Esophagus squamous epithelium (tissue), 5 donors: ENCODE measurements at places on chromosomes 7 and 10. TPM values are rescaled to one million over a fixed set of nuclear protein-coding genes. Genes with fewer than 3 reads are reported as not detected.

Gene CTNNA3
- total RNA-seq = 1.9 TPM

- no peaks in the 10 kb centered on the region for H3K36me3 ChIP-seq
- no peaks in the 10 kb centered on the region for H3K4me1 ChIP-seq
- H3K27me3 ChIP-seq = no peaks in the 10 kb centered on the region
- DNase-seq = no peak
- no peak overlapping the region for H3K4me3 ChIP-seq
Measured at GRCh38 chr10:27065084-27065483, 35.2 kb downstream of the ANKRD26 start.

GRCh38 chr10:37856881-37857286 lies 526 bp downstream of the ZNF248 start:
- H3K4me1 ChIP-seq = peaks cover 5% of the 10 kb centered on the region
- peak overlapping the region; percentile 92 for H3K4me3 ChIP-seq
- H3K27ac ChIP-seq = peak overlapping the region; percentile 99
- DNase-seq = no peak

Gene ARHGEF5
- total RNA-seq = 59.3 TPM

- H3K4me3 ChIP-seq = no peak overlapping the region
- H3K36me3 ChIP-seq = no peaks in the 10 kb centered on the region
- peaks cover 11% of the 10 kb centered on the region for H3K27me3 ChIP-seq
- H3K27ac ChIP-seq = no peak overlapping the region
Measured at GRCh38 chr7:107833684-107834106, 30.7 kb upstream of the SLC26A3 start.

Gene DEPP1
- total RNA-seq = 48.9 TPM

DNA sequence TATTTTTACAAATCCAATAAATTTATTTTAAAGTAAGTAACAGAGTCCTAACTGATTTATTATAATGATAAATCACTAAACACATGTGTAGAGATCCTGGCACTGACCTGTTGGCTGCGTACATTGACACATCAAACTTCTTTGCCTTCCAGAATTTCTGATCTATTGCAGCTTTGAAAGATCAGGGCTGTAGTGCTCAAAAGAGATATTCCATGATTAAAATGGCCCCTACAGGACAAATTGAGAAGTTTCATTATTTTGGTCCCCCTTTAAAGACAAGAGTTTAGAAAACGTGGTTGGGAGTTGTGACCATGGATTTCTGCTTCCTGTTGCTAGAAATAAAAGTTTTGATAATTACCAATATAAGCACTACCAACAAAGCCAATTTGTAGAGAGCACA lies 87.7 kb upstream of the PDK4 start:
- peaks cover 4% of the 10 kb centered on the region for H3K4me1 ChIP-seq
- no peak for DNase-seq
- no peak overlapping the region for H3K27ac ChIP-seq
- no peaks in the 10 kb centered on the region for H3K27me3 ChIP-seq

DNA sequence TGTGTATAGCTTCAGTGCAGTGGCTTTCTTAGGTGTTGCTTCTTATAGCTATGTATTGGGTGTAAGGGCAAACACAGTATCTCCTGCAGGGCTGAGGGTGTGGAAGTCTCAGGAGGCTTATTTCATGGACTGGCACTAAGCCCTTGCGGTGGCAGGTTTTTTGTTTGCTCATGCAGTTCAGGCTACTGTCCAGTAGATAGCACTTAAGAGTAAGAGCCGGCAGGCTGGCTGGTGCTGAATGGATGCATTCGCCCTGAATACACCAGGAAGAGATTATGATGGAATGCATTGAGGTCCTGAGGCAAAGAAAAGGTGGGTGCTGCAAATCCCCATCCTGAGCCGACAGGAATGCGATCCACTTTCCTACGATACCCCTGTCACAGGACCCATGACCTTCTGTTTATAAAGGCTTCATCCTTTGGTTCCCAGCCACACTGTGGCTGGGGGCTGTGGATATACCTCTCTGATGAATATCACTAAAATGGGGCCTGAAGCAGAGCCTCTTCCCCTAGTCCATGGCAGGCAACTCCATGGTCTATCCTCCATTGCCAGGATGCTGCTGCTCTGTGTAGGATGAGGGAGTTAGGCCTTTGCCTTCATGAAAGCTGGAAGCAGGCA lies 44.9 kb downstream of the ANXA8 start:
- no peaks in the 10 kb centered on the region for H3K27me3 ChIP-seq
- H3K4me1 ChIP-seq = peaks cover 18% of the 10 kb centered on the region
- H3K36me3 ChIP-seq = no peaks in the 10 kb centered on the region

Gene DLD
- total RNA-seq = 48.6 TPM

Gene SAMD9
- total RNA-seq = 52.3 TPM

- H3K4me1 ChIP-seq = no peaks in the 10 kb centered on the region
- no peak overlapping the region for H3K27ac ChIP-seq
- no peak overlapping the region for H3K4me3 ChIP-seq
- no peak for DNase-seq
Measured at GRCh38 chr10:52871191-52871843, 98.7 kb upstream of the MBL2 start.

Gene LRRN3
- total RNA-seq = not detected

Gene PAPSS2
- total RNA-seq = 10.6 TPM

Gene URGCP
- total RNA-seq = 21.6 TPM

DNA sequence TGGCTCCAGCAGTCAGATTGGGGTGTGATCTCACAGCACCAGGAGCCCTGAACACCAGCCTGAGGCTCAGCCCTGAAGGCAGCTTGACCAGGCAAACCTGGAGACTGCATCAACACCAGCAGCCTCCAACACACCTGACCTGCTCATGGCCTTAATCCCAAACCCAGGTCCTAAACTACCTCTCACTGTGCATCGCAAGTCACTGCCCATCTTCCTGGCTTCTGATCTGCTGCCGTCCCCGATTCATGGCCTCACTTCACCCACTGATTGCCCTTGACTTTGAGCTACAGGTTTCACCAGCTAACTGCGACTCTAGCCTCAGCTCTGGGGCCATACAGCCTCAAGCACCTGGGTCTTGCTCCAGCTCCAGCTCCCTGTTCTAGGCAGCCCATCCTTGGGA lies 49.1 kb downstream of the PARP12 start:
- H3K27me3 ChIP-seq = no peaks in the 10 kb centered on the region
- no peaks in the 10 kb centered on the region for H3K36me3 ChIP-seq
- H3K27ac ChIP-seq = no peak overlapping the region
- no peak for DNase-seq
- no peak overlapping the region for H3K4me3 ChIP-seq

DNA sequence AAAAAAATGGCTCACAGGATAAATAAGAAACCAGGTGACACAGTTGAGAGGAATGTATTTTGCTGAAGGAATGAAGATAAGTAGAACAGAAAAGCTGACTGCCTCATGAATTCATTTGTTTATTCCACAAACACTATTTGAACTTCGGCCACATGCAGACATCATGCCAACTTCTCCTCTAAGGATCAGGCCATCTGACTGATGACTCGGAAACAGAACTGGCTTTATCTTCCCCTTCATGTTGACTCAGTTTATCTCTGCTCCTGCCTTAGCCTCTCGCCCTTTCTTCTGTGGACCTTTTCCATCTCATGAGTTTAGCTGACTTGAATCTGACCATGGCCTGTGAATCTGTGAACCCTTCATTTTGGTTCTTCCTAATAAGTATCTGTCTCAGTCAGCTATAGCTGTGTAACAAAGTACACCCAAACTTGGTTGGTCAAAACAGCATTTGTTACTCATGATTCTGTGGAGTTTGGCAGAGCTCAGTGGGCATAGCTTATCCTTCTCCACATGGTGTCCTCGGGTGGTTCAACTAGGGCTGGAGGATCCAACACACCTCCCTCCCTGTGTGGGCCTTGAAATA lies 44.0 kb upstream of the GRID1 start:
- H3K4me1 ChIP-seq = peaks cover 13% of the 10 kb centered on the region
- DNase-seq = no peak
- no peak overlapping the region for H3K4me3 ChIP-seq
- peak overlapping the region; percentile 56 for H3K27ac ChIP-seq
- no peaks in the 10 kb centered on the region for H3K36me3 ChIP-seq
- no peaks in the 10 kb centered on the region for H3K27me3 ChIP-seq

Gene TRPV5
- not detected for total RNA-seq

GRCh38 chr10:103123282-103124024 lies 69.6 kb downstream of the NT5C2 start:
- H3K27me3 ChIP-seq = no peaks in the 10 kb centered on the region
- H3K27ac ChIP-seq = no peak overlapping the region

GRCh38 chr10:77641788-77642397 lies 4.3 kb upstream of the KCNMA1 start:
- H3K4me1 ChIP-seq = peaks cover 5% of the 10 kb centered on the region
- H3K4me3 ChIP-seq = no peak overlapping the region
- H3K36me3 ChIP-seq = no peaks in the 10 kb centered on the region

Gene TUBAL3
- not detected for total RNA-seq

GRCh38 chr7:71021131-71021530 lies 110.8 kb upstream of the GALNT17 start:
- peaks cover 6% of the 10 kb centered on the region for H3K4me1 ChIP-seq
- DNase-seq = no peak
- H3K27me3 ChIP-seq = no peaks in the 10 kb centered on the region
- no peak overlapping the region for H3K27ac ChIP-seq

Gene GPNMB
- 34.5 TPM for total RNA-seq

DNA sequence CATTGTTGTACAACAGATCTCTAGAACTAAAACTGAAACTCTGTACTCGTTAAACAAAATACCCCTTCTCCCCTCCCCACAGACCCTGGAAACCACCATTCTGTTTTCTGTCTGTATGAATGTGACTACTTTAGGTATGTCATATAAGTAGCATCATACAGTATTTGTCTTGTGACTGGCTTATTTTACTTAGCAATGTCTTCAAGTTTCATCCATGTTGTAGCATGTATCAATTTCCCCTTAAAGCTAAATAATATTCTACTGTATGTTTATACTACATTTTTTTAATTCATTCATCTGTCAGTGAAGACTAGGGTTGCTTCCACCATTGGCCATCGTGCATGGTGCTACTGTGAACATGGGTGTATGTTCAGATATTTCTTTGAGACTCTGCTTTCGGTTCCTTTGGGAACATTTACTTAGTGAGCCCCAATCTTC lies 71.2 kb upstream of the RPA3 start:
- no peaks in the 10 kb centered on the region for H3K36me3 ChIP-seq
- no peaks in the 10 kb centered on the region for H3K27me3 ChIP-seq
- H3K27ac ChIP-seq = no peak overlapping the region

- H3K27ac ChIP-seq = peak overlapping the region; percentile 95
- no peak for DNase-seq
- peaks cover 5% of the 10 kb centered on the region for H3K4me1 ChIP-seq
- H3K4me3 ChIP-seq = peak overlapping the region; percentile 85
- H3K27me3 ChIP-seq = no peaks in the 10 kb centered on the region
Measured at GRCh38 chr7:114086914-114087652, 168.3 kb upstream of the PPP1R3A start.

DNA sequence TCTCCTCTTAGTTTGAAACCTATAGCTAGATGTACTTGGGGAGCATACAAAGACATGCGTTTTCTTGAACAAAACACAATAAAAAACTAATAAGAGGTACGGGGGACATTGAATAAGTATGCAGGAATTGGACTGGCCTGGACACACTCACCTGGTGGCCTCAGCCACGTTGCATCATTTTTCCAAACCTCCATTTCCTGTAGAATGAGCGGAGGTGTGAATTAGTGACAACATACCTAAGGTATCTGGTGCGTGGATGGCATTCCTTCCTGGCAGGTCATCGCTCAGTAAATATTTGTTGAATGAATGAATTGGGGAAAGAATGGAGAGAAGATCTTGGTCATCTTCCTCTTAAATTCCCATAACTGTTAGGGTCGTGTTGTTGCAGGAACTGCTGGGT lies 103.2 kb upstream of the CTBP2 start:
- DNase-seq = no peak
- no peaks in the 10 kb centered on the region for H3K4me1 ChIP-seq
- no peaks in the 10 kb centered on the region for H3K36me3 ChIP-seq
- no peak overlapping the region for H3K4me3 ChIP-seq
- H3K27ac ChIP-seq = no peak overlapping the region
